GM12878 (cell line): ENCODE measurements at places on chromosomes 4 and X. TPM values are rescaled to one million over a fixed set of nuclear protein-coding genes. Genes with fewer than 3 reads are reported as not detected.
A peak's percentile ranks its signal among the peaks of the same experiment; 100 is the strongest.

DNA sequence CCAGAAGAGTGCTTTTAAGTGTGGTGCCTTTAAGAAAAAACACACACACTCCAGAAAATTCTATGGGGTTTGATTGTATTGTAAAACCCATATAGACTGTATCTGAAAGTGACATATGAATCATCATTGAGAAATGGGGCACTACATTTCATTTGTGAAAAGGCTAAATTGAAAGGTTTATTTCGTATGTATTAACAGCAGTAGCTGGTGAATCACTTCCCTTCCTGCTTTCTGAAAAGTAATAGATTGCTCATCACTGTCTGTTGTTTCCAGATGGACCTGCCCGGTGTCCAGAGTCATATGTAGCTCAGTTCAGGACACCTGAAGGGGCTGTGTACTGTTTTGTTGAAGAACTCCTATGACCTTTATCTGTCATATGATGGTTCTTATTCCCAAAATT lies 28.1 kb upstream of the HPRT1 start:
- DNase-seq = no peak

GRCh38 chrX:91137883-91138282 lies 296.8 kb upstream of the PABPC5 start:
- DNase-seq = no peak

Gene NPFFR2
- polyA plus RNA-seq = not detected in 2 replicates

GRCh38 chrX:2576793-2577192 lies 76.0 kb upstream of the DHRSX start:
- DNase-seq = no peak

Gene PPAT
- polyA plus RNA-seq = 46.9 and 47.4 TPM in 2 replicates

Gene FOXR2
- not detected in 2 replicates for polyA plus RNA-seq

GRCh38 chrX:31036895-31037294 lies 34.9 kb downstream of the FTHL17 start:
- DNase-seq = no peak

- no peak for DNase-seq
Observed at GRCh38 chr4:78482281-78482680, 69.3 kb upstream of the ANXA3 start.

GRCh38 chrX:24536551-24536950 lies 71.5 kb downstream of the PDK3 start:
- no peak for DNase-seq

Gene TEX13D
- polyA plus RNA-seq = 0.13 and 0.17 TPM in 2 replicates

Gene F8A1
- 6.1 and 7.0 TPM in 2 replicates for polyA plus RNA-seq

GRCh38 chrX:135477576-135477975 lies 42.9 kb upstream of the INTS6L start:
- DNase-seq = no peak

Gene MCUB
- polyA plus RNA-seq = 51.2 and 57.5 TPM in 2 replicates

DNA sequence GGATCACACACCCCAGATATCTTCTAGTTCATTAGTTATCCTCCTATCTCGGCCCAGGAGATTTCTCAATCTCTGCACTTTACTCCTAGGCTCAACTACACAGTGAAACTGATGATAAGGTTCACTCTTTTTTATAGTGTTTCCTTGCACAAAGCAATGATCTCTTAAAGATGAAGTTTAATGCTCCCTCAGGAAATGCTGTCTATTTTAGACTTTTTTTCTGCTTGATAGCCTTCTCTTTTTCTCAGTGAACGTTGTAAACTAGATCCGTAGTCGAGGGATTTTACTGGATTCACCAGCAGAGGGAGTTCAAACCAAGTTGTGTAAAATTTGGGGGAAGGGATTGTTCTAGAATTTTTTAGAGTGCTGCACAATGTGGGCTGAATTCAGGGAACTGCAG lies 269.6 kb downstream of the GBA3 start:
- no peak for DNase-seq

- DNase-seq = no peak
Observed at GRCh38 chrX:24343719-24344118, 16.7 kb upstream of the SUPT20HL1 start.

DNA sequence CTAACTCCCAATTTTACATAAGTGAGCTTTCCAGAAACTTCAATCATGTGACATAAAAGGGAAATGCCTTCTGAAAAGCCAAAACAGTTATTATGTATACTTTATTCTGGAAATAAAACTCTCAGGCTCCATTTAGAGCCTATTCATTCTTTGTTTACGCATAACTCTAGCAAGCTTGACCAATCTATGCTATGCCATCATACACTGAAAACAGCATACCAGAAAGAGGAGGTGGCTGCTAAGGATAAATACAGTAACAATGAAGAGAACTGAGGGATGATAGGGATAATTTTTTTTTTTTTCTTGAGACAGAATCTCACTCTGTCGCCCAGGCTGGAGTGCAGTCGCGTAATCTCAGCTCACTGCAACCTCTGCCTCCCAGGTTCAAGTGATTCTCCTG lies 24.4 kb downstream of the CDKL2 start:
- DNase-seq = no peak

GRCh38 chrX:133921764-133922389 lies 63.5 kb downstream of the GPC3 start:
- no peak for DNase-seq

DNA sequence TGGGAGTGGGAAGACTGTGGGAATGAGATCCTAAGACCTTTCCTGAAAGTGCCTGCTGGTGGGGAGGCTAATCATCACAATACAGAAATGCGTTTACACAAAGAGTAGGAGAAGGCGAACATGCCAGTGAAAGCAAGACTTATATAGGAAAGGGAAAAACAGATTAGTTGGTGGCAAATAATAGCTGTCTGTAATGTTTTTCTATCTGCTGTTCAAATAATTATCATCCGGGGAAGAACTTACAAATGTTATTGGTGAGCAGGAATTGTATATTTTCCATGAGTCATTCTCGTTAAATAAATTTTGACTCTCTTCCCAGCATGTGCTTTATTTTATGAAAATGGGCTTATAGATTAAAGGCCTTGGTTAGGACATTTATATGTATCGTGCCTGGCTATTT lies 196.5 kb downstream of the ARHGAP10 start:
- DNase-seq = no peak

DNA sequence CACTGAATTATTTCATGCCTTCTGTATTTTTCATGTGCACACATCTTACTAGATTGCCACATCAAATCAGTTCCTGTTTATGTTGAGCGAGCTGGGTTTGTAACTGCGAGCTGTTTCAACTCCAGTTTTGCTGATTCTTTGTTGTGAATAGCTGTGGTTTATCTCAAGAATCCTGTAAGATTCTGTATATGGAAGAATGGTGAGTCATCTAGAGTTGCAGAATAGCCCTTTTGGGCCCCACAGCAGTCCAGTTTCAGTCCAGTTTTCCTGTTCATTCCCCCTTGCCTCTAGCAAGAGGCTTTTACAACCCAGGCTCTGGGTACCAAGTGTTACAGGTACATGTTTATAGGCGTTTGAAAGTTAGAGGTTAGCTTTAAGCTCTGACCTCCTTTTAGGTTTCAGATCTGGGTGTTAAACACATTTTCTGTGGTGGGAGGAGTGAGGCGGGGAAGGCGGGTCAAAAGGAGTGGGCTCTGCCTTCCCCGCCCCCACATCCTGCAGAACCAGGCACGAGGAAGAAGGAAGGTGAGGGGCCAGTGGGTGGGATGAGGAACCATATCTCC lies 32.7 kb downstream of the TBC1D14 start:
- peak; percentile 66 for DNase-seq
